ENCODE measurements at places on chromosomes 3 and 15.

GRCh38 chr15:99102332-99103235 lies 2.3 kb upstream of the SYNM start:
- no peak for DNase-seq

GRCh38 chr3:177827511-177828207 lies 630.4 kb upstream of the TBL1XR1 start:
- no peak for DNase-seq

- DNase-seq: no peak
Observed at GRCh38 chr3:66415867-66416428, 84.9 kb downstream of the LRIG1 start.

DNA sequence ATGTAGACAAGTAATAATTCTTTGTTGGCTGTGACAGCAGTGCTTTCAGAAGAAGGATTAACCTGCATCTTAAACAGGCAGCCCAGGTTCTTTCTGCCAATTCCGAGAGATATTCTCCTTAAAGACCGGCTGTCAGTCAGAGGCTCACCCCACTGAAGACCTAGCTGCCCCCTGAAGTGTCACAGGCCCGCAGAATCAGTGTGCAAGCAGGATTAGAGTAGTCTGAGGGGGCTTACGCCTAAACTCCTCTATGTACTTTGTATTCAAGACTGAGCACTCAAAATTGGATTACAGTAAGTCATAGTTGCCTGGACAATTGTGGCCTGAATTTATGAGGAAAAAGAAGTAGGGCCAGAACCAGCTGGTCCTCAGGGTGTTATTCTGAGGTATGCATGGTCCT lies 342.9 kb downstream of the CLSTN2 start:
- no peak for DNase-seq

DNA sequence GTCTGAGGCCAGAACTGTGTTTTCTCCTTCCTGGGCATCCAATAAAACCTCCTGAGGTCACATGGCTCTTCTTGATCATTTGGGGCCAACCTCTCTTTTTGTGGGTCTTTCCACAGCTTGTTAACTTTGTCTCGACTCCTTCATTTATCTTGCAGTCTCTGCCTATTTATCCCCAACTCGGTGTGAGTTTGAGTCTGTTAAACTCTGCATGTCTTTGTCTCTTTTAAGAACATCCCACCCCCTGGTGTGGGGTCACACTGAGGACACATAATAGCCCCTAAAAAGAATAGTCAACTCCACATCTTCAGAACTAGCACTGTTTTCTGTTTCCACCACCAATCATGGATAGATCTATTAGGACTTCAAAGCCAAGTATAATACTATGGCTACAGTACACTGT lies 187.2 kb downstream of the TLE3 start:
- DNase-seq: no peak

DNA sequence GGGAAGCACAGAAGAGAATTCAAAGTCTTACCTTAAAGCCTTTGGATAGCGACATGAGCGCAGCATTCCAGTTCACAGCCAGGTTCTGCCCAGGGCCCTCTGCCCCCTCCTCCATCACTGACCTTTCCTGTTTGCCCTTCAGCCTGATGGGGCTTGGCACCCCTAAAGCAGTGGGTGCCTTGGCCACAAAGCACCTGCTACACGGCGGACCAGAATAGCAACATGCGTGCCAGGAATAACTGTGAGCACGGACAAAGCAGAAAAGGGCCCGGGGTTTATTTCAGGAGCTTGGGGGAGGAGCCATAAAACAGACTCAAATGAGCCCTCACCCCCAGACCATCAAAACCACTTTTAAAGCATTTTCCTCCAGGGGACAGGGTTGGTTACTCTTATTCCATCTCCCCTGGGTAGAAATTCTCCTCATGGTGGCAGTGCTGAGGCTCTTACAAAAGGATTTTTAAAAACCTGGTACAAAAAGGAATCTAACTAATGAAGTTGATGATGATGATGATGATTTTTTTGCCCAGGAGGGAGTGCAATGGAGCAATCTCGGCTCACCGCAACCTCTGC lies 135.4 kb downstream of the KLF13 start:
- no peak for DNase-seq

- no peak for DNase-seq
Observed at GRCh38 chr3:195093731-195094130, 177.2 kb downstream of the XXYLT1 start.

GRCh38 chr3:112405845-112406244 lies 72.9 kb downstream of the CD200 start:
- DNase-seq: no peak

- DNase-seq: no peak
Observed at GRCh38 chr3:185728630-185729336, 96.1 kb downstream of the IGF2BP2 start.

- no peak for DNase-seq
Observed at GRCh38 chr3:14538451-14539088, 1.6 kb downstream of the GRIP2 start.

DNA sequence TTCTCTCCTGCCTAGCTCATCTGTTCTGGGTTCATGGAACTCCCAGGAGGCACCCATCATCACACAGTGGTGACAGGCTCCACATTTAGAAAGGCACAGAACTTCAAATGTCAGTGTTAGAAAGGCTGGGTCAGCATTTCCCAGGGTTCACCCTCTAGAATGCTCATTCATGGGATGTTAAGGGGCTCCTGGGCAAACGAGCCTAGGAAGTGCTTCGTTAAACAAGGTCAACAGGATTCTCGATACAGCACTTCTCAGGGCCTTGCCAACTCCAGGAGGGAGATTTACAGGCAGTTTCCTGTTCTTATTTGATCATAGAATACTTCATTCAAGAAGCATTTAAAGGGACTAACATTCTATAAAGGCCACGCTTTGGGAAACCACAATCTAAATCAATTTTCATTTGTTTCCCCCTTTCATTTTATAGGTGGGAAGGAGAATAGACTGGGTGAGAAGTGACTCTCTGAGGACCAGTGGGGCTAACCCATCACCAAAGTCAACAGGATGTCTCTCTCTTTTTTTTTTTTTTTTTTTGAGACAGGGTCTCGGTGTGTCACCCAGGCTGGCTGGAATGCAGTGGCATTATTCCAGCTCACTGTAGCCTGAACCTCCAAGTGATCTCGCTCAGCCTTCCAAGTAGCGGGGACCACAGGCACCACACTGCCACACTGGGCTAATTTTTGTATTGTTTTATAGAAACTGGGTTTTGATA lies 14.3 kb downstream of the IGDCC4 start:
- no peak for DNase-seq

DNA sequence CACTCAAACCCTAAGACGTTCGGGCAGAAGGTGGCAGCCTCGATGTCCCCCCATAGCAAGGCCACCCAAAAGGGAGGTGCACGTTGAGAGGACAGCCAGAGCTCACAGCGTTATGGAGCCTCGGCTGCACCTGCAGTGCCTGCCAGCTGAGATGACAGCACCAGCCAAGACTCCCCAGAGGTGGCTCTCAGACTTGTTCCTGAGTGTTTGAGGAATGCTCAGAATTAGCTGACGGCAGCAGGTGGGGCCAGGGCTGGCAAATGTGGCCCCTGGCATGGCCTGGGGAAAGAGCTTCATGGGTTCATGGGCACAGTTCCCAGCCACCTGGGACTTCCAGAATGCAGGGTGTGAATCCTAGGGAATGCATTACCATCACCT lies 177.8 kb downstream of the KLF13 start:
- DNase-seq: no peak

DNA sequence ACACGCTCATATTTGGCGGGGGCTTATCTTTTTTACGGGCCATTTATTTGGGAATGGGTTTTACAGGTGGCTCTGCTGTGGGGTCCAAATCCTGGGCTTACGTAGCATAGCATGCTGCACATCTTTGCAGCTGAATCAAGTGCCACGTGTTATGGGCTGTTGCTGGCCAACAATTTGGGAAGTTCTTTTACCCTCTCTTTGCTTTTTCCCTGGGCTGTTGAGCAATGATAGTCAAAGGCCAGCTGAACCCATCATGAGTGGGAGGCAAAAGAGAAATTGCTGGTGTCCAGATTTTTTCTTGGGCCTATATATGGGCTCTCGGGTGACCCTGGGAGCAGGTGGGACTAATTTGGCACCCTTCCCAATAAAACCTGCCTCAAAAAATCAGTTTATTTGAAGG lies 209.3 kb upstream of the SATB1 start:
- DNase-seq: no peak

- DNase-seq: no peak
Observed at GRCh38 chr3:193722566-193722965, 129.6 kb downstream of the OPA1 start.

DNA sequence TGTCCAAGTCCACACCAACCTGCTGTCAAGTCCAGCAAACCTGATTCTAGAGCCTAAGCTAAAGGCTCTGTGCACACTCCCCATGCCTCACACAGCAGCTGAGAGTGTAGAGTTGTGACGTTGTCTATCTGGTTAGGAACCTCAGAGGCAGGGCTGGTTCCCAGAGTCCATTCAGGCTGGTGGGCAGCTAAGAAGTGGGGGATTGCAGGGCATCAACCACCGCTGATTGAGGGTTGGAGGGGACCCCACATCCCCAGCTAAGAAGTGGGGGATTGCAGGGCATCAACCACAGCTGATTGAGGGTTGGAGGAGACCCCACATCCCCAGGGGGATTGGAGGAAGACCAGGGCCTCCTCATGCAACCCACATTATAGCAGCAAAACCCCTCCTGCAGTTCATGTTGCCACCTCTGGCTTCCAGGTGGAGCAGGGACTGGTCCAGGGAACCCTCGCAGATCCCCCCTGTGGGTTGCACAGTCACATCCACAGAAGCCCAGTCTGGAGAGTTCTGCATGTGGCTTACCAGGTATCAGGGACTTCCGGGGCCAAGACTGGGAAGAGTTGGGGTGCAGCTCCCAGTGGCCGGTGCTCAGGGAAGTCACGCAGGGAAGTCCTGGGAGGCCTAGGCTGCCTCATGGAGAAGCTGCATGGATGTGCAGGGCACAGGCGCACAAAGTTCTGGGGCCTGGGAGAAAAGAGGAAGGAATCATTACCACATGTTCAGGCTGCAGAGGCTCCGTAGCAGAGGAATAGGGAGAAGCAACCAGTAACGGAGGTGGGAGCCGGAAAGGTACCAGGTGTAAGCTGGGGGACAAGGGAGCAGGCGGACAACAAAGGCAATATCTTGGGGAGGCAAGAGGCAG lies 71.4 kb upstream of the PCSK6 start:
- no peak for DNase-seq

- peak; percentile 6 for DNase-seq
Observed at GRCh38 chr3:112074616-112075497, 11.3 kb upstream of the C3orf52 start.

DNA sequence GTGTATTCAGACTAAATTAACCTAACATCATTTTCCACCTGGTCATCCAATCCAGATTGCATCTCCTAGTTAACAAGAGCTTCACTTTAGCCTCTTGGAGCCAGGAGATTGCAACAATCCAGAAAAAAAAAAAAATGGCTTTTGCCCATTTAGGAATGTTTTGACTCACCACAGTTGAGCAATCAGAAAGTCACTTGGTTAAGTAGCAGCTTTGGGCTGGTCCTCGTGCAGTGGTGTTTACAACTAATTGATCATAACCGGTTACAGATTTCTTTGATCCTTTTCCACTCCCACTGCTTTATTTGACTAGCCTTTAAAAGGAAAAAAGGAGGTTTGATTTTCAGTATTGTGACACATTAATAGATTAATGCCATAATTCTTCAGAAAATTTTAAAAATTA lies 688.8 kb upstream of the CCDC54 start:
- no peak for DNase-seq

- no peak for DNase-seq
Observed at GRCh38 chr3:42149532-42149931, 58.4 kb downstream of the TRAK1 start.

GRCh38 chr15:95561463-95561862 lies 769.0 kb upstream of the NR2F2 start:
- no peak for DNase-seq

DNA sequence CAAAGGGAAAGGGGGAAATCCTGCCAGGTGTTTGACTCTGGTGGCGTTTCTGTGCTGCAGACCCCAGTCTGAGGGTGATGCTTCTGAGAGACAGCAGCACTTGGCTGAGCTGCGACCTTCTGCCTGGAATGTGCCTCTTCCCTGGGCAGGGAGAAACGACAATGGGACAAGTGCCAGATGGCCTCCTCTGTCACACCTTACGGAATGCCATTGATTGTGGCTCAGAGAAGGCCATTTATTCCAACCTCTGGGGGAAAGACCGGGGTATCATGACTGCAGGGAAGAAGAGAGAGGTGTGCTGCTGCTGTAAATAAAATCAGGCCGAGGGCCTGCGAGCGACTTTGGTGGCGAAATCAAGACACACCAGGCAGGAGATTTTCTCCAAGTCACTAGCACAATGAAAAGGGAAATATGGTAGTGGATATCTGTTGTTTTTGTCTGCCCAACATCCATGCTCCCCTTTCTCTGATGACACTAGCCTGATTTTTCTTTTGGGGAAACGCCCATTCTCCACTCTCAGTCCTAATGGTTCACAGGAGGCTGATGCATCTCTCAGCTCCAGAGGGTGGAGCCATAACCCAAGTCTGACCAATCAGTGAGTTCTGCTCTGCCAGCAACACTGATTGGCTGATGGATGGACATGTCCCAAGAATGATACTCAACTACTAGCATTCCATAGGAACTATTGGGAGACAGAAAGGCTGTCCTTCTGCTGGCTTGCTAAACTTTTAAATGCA lies 336.1 kb downstream of the FOXP1 start:
- no peak for DNase-seq

GRCh38 chr15:62138124-62138523 lies 27.0 kb downstream of the C2CD4B start:
- no peak for DNase-seq

DNA sequence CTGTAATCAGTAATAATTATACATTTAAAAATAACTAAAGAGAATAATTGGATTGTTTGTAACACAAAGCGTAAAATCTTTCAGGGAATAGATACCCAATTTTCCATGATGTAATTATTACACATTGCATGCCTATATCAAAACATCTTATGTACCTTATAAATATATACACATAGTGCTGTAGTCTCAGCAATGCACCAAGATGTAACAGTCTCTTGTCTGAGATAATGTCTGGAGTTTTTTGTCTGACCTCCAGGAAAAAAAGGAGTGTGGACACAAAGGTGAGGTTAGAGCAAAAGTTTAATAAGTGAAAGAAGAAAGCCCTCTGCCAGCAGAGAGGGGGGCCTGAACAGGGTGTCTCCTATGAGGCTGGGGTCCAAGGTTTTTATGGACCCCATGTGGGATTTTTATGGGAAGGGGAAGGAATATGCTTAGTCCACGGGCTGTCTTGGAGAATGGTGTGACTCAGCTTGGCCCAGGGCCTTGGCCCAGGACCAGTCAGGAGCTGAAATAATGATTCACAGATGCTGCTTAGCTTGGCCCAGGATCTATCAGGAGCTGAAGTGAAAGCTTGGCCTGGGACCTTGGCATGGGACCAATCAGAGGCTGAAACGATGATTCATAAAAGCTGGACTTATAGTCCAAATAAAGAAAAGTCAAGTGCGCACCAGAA lies 545.0 kb downstream of the ZPLD1 start:
- DNase-seq: no peak

DNA sequence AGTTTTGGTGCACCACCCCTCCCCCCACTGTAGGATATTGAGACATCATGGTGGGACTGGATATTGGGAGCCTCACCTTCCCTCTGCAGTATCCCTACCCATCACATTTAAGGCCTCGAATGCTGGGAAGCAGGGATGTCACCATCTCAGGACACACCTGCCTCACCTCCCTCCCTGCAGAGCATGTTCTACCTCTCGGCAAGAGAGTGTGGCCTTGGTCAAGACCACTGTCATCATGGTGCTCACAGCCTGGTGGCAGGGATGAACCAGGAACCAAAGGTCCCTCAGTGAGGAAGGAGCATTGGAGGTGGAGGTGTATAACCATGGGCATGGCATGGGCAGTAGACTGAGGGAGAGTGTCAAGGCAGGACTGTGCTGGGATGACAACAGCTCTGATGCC lies 104.8 kb downstream of the CORO2B start:
- DNase-seq: no peak

- no peak for DNase-seq
Observed at GRCh38 chr3:64213224-64213878, 11.9 kb downstream of the PRICKLE2 start.
